Activated CD4-positive, alpha-beta T cell treated with anti-CD3 and anti-CD28 coated beads, Interleukin-2, amount 50 U/mL, for 1 hour (primary cell): ENCODE measurements at places on chromosomes 6 and 20.
A peak's percentile ranks its signal among the peaks of the same experiment; 100 is the strongest.

- no peak for DNase-seq
These were observed 87.4 kb downstream of the GJA1 start for GRCh38 chr6:121522771-121523386.

DNA sequence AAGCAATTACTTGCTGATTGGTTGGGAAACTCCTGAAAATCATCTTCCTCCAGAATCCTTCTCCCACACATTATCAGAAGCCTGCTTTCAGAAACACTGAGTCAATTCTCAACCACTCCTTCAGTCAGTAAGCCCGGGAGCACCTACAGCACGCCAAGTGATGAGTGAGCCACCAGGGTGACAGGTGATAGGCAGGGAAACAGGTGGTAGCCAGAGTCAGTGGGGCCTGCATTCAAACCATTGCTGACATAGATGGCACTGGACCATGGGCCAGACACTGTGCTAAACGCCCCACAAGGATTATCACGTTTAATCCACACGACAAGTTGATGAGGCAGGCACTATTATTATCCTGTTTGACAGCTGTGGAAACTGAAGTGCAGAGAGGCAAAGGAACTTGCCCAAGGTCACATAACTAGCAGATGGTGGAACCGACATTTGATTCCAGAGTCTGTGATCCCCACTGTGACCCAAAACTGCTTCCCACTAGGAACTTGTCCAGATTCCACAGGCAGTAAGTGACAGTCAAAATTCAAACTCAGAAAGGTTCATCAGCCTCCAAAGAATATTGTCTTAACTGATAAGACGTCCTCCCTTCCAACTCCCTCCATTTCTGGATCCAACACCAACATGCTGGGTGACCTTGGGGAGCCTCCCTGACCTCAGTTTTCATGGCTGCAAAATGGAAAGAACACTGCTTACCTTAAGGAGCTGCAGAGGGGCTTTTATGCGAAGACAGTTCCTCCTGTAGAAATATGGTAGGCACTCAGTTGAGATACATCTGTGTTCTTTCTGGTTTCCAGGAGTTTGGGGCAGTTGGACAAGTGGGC lies 23.9 kb upstream of the TOP1 start:
- DNase-seq: no peak

GRCh38 chr20:51221791-51222408 lies 199.0 kb upstream of the KCNG1 start:
- DNase-seq: no peak

GRCh38 chr20:38353316-38353715 lies 7.0 kb downstream of the LBP start:
- DNase-seq: no peak

- DNase-seq: no peak
These were observed 40.5 kb downstream of the SCP2D1 start for GRCh38 chr20:18853946-18854646.

- DNase-seq: no peak
These were observed 105.1 kb downstream of the TRMT11 start for GRCh38 chr6:126091466-126091865.

DNA sequence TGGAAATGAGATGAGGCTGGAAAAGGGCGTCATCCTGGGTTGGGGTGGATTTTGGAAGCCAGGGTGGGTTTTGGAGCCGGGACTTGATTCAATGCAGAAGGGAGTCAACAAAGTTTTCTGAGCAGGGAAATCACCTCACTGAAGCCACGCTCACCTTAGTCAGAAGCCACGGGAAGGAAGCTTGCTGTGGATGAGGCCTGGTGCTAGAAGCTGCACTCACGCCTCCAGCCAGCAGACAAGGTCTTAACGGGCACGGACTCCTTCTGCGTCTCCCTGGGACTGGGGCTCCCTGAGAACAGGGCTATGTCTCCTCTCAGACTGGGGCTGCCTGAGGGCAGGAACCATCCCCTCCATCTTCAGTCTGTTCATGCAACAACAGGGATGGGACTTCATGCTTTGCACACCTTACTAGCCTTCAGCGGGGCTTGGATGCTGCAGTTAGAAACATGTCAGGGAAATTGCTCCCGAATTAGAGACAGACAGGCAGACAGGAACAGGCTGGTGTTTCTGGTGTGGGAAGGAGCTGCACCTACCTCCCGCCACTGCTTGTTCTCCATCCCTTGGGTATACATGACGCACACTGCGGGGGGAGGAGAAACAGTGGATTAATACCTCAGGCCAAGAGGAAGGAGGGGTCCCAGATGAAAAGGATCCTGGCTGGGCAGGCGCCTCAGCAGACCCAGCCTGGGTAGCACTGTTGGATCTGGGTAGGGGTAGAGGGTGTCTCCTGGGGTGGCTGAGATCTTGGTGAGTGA lies 17.5 kb downstream of the CPNE5 start:
- DNase-seq: no peak

DNA sequence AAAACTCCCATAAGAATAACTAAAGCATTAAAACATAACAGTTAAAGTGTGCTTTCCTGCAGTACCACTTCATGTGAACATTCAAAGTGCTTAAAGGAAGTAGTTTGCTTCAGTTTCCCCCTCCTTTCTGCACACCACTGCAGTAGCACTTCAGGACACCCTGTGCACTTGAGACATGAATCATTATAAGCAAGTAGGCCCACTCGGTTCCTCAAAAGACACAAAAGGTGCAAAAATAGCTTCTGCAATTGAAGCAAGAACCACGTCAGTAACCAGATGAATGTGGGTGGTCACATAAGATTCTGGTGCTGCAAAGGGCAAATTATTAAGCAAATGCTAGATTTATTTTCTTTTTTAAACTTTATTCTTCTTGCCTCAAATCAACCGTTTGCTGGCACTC lies 160.6 kb downstream of the HIVEP2 start:
- DNase-seq: no peak

DNA sequence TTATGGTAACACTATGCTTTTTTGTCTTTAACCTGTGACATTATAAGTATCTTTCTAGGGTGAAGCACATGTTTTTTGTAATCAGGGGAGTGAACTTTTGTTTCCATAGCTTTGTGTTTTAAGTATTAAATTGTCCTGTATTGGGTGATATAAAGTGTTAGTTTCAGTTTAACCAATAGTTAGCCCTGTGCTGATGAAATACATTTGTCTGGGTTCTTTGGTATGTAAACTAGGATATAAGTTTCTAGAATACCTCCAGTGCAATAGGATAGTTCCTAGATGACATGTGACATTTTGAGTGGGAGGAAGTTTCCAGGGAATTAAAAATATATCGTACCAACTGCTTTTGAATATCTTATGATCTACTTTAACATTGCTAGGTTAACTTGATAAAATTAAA lies 611.0 kb upstream of the MARCKS start:
- no peak for DNase-seq

- DNase-seq: peak; percentile 85
These were observed at the start of gene TMEM242 for GRCh38 chr6:157323255-157323965. Gene TMEM242 (minus strand): TSS chr6:157323519. CDS start chr6:157323499, 20 bp downstream.

- DNase-seq: no peak
These were observed 10.5 kb downstream of the BCAS4 start for GRCh38 chr20:50805349-50805684.

GRCh38 chr20:16351415-16351814 lies 221.8 kb downstream of the KIF16B start:
- no peak for DNase-seq

GRCh38 chr6:15761045-15761502 lies 98.2 kb upstream of the DTNBP1 start:
- no peak for DNase-seq

- no peak for DNase-seq
These were observed 411.8 kb downstream of the CDKAL1 start for GRCh38 chr6:20946022-20946421.

DNA sequence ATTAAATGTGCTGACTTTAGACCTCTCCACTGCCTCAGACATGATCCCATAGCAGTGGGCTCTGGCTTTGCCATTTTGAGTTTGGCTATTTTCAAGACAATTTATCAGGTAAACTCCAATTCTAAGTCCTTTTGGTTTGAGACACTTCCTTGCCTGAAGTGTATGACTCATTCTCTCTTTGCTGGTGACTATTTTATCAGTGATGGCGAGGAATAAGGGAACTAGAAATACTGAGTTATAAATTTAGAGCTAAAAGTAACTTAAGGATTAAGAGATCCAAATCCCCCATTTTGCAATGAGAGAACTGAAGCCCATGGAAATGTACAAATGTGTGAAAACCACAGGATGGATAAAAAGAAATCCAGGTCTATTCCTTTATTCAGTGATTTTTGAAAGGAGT lies 30.9 kb upstream of the CD83 start:
- DNase-seq: no peak

DNA sequence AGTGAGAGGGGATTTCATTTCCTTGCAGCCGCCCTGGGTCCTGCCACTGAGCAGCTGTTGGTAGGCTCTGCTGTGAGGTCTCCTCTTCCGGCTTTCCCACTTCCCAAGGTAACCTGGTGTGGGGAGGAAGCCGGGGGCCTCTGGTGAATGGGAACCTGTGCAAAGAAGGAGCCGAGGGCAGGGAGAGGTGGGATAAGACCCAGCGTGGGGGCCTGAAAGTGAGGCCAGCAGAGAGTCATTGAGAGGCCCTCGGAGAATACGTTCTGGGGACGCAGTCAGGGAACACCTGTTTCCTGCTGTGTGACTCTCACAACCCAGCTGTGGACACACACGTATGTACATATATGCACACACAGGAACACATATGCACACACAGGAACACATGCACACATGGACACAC lies 100.7 kb downstream of the CDH26 start:
- no peak for DNase-seq

GRCh38 chr20:6956056-6956455 lies 188.6 kb downstream of the BMP2 start:
- no peak for DNase-seq

DNA sequence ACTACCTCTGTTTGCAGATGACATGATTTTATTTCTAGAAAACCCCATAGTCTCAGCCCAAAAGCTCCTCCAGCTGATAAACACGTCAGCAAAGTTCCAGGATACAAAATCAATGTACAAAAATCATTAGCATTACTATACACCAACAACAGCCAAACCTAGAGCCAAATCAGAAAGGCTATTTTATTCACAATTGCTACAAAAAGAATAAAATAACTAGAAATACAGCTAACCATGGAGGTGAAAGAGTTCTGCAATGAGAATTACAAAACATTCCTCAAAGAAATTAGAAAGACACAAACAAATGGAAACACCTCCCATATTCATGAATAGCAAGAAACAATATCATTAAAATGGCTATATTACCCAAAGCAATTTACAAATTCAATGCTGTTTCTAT lies 65.6 kb upstream of the HTR1E start:
- DNase-seq: no peak

GRCh38 chr20:2349801-2350200 lies 30.9 kb upstream of the TGM6 start:
- DNase-seq: no peak

DNA sequence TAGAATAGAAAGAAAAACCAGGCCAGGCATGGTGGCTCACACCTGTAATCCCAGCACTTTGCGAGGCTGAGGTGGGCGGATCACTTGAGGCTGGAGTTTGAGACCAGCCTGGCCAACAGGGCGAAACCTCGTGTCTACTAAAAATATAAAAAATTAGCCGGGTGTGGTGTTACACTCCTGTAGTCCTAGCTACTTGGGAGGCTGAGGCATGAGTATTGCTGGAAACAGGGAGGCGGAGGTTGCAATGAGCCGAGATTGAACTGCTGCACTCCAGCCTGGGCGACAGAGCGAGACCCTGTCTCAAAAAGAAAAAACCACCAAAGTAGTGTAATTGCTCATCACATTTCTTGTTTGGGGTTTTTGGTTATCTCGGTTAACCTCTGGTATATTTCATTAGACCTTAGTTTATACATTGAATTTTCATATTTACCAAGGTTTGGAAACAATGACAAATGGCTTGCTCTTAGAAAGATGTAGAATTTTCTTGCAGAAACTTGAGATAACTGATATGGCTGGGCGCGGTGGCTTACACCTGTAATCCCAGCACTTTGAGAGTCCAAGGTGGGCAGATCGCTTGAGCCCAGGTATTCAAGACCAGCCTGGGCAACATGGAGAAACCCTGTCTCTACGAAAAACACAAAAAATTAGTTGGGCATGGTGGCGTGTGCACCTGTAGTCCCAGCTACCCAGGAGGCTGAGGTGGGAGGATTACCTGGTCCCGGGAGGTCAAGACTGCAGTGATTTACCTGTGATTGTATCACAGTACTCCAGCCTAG lies 14.2 kb downstream of the ITCH start:
- no peak for DNase-seq

DNA sequence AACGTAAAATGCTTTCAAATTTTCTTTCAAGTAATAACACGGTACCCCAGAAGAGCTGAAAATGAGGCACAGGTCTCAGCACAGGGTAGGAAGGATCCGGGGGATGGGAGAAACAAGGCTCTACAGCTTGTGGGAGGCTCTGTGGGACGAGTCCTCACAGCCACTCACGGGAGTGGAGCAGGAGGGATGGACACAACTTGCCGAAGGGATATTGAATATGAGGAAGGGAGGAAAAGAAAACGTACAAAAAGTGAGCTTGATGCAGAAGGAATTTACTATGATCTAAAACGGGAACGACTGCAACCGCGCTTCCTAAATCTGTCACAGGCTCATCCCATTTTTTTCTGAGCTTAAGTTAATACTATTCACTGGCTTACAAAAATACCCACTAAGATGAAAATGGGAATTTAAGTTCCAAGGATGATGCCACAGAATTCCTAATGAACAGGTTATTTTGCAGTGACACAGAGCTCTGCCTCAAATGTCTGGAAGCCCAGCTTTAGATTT lies 72.9 kb downstream of the FYN start:
- no peak for DNase-seq

GRCh38 chr6:14681699-14682487 lies 564.0 kb upstream of the JARID2 start:
- DNase-seq: no peak
